Stimulated activated CD8-positive, alpha-beta memory T cell treated with anti-CD3 and anti-CD28 coated beads, Interleukin-15, amount 100 ng/mL, for 24 hours (primary cell): ENCODE measurements at places on chromosomes 2 and 18.

- DNase-seq = no peak
These were observed 13.1 kb downstream of the PPP3R1 start for GRCh38 chr2:68238955-68239822.

GRCh38 chr18:43061816-43062215 is 53.7 kb downstream of the RIT2 start:
- DNase-seq = no peak

- DNase-seq = no peak
These were observed 731.5 kb downstream of the LRP1B start for GRCh38 chr2:141399270-141399669.

GRCh38 chr2:149334156-149334555 is 3.8 kb downstream of the LYPD6 start:
- DNase-seq = no peak

- DNase-seq = no peak
These were observed 57.2 kb downstream of the NYAP2 start for GRCh38 chr2:225456619-225457260.

DNA sequence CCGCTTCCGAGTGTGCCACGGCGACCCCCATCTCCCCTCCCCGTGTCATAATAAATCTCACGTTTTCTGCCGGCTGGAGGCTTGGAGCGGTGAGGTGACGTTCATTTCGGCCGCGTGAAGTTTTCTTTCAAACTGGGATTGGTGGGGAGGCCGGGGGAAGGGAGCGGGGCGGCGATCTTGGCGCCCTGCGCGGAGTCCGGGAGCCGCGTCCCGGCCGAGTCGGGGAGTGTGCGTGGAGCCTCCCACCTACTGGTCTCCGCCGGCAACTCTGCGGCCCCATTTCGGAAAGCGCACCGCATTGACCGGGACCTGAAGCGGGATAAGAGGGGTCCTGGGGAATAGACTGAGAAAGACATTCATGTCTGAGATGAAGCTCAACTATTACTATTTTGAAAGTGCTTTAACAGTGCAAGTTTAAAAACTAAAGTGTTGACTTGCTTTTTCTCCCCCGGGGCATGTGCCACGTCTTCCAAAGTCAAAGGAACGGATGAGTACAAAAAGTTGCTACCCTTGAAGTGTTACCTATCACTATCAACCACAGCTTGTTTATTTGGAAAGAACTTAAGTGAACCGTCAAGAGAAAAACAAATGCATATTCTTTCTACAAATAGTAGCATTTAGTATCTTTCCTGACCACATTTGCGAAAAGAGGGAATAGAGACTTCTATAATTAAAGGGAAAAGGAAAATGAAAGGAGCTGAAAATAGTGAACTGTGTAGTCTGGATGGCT is 818 bp upstream of the IKZF2 start:
- peak; percentile 20 for DNase-seq

GRCh38 chr18:61420218-61420885 is 87.1 kb downstream of the CDH20 start:
- DNase-seq = no peak

DNA sequence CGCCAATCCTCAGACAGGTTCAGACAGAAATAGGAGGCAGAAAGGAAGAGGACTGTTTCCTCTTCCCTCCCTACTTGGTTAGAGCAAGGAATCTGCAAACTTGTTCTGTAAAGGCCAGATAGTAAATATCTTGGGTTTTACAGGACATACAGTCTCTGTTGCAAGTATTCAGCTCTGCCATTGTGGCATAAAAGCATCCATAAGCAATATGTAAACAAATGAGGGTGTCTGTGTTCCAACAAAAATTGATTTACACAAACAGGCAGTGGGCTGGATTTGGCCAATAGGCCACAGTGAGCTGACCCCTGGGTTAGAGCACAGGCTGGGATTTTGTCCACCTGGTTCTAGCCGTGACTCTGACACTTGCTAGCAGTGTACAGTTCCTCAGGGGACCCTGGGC is 89.4 kb downstream of the NRP2 start:
- DNase-seq = no peak

- DNase-seq = no peak
These were observed 145.0 kb upstream of the SPATS2L start for GRCh38 chr2:200161458-200161857.
